ENCODE measurements at places on chromosomes 2 and 18.

GRCh38 chr18:36149514-36150289 lies 20.0 kb downstream of the ELP2 start:
- no peak for DNase-seq

DNA sequence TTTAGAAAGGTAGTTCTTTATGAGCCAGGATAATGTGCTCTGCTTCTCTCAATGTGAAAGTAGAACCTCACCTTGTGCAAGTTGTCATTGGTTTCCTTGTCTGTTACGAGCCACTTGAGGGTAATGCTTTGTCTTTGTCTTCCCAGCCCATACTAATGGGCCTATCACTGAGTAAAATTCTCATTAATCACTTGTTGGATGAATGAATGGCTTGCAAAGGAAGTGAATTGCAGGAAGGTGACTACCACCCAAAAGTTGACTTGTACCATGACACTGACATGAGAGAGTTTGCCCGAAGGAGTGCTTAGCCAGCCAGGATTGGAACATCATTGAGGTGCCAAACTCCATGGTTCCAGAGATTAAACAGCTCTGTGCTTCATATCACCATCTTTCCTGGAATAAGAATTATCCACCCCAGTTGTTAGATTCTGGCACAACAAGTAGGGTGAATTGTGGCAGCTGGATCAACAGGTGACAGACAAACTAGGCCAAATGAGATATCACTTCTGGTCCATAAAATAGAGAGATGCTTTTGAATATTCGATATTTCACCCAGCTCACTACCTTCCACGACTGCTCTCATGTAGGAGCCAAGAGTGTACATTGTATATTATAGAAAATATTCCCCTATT lies 20.5 kb upstream of the CD28 start:
- no peak for DNase-seq

DNA sequence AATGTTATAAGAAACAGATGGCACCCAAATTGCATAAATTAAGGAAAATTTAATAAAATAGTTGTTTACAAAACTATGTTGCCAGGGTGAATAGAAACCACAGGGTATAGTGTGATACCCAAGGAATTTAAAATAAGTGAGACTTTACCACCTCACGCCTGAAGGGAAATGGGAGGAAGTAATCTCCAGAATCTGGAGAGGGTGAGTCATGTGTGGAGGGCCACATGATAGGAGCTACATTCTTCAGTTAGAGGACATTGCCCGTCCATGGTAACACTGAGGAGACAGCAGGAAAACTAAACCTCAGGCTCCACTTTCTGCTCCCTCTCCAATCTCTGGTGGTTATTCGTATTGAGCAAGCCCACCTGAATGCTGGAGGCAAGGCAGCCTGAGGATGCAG lies 97.2 kb upstream of the NXPH2 start:
- DNase-seq = no peak

DNA sequence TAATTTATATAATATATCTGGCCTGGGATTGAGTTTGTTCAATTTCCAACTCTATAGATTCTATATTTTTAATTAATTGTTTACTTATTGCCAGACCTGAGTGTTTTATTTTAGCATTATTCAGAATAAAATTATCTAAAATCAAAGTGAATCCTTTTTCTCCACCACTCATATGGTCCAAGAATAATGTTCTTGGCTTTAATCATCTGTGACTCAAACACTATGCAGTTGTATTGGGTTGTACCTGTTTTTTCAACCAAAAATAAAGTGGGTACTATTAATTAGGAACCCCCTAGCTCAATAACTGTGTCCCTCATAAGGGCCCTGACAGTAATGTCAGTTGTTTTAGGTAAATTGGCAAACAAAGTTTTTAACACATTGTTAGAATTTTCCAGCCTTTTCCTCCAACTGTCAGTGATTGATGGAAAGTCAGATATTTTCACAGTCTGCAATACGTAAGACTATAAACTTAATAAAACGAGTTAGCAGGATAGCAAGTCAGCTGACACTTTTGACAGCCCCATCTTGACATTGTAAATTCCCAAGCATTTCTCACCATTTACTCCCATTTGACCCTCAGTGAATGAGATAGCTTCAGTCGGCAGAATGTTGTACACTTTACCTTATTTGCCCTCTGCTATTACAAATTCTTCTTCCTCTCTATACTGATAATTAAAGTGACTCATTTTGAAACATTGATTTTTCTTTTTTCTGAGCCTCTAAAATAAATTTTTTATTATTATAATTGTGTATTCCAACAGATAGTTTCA lies 587.4 kb downstream of the METTL4 start:
- no peak for DNase-seq

- no peak for DNase-seq
Observed at GRCh38 chr18:58576638-58577251, 52.1 kb downstream of the ALPK2 start.

DNA sequence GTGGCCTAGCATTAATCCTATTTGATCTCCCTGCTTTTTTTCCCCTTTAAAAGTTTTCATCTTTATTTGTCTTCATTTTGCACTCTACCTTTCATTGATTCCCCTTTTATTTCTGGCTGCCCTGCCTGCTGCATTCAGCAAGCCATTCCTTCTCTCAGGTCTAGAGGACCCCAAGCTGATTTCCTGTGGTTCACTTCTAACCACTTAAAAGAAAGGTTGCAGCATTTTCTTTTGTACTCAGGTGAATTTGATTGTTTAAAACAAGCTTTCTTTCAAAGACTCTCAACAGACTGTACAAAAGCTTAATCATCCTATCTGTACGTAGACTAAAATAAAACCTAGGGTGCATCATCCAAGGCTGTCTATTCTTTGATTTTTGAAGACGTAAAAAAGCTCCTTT lies 160.3 kb downstream of the CSRNP3 start:
- DNase-seq = no peak

- DNase-seq = no peak
Observed at GRCh38 chr2:147810883-147811765, 33.7 kb upstream of the ACVR2A start.

GRCh38 chr2:156867201-156867600 lies 390.3 kb upstream of the GALNT5 start:
- DNase-seq = no peak

DNA sequence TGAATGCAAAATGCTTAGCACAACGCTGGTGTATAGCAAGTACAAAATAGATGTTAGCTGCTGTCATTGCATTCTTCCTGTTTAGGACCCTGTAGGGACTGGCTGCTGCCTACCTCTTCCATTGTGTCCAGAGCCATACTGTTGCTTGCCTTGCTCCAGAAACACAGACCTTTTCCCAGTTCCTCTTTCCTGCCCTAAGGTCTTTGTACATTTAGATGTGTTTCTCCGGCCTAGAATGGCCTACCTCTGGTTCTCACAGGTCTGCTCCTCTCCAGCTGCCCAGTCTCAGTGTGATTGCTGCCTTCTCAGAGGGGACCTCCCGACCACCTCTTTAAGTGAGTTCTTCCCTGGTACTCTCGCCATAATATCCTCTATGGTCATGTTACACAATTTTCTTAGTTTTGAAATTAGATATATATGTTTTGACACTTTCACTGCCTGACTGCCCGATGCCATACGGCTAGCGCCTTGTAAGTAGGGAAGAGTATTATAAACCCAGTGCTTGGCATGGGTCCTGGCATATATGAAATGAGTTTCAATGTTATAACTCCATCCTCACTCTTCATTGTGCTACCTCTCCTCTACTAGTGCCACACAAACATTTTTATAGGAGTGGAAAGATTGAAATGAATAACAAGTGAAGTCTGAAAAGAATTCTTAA lies 48.3 kb downstream of the RFTN2 start:
- DNase-seq = no peak

DNA sequence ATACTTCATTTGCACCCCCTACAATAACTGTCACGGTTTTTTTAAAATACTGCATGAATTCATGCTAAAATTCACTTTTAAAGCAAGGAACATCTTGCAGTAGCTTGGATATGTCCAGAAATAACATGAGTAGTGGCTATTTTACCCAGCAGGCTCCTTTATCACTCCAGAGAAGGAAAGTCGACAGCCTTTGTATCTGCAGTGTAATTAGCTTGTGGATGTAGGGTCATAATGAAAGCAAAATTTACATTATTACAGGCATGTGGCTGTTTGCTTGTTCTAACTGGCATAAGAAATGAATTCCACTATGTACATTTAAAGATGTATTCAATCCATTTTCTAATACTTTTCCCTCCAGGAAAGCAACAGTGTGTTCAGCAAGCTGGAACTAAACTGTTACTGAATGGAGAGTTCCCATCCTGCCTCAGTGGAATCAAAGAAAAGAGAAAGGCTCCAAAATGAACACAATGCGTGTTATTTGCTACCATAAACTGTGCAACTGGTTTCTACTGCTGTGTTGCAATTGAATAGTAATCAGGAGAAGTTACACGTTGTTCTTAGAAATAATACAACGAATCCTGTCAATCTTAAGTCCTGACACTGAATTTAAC lies 321.2 kb upstream of the VRK2 start:
- no peak for DNase-seq

- no peak for DNase-seq
Observed at GRCh38 chr2:26692897-26693849, 651 bp downstream of the KCNK3 start.

- DNase-seq = no peak
Observed at GRCh38 chr2:215567504-215567903, 131.6 kb upstream of the FN1 start.

GRCh38 chr18:11741505-11742145 lies 52.6 kb downstream of the GNAL start:
- DNase-seq = peak; percentile 58

DNA sequence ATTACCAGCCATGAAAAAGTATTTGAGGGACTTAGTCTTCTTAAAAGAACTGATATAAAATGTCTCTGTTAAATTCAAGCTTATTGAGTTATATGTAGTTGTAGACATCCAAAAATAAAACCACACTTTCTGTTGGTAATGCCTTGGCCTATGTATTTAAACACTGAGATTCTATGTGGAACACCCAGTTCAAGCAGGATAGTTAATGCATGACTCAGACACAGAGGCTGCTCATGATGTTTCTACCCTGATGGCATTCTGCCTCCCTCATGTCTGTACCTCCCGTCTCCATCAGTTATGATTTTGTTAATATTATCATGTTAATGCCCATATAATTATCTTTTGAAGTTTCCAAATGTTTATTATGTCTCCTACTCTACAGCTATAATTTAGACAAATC lies 164.5 kb downstream of the XIRP2 start:
- no peak for DNase-seq

GRCh38 chr2:96207073-96207773 lies 1.4 kb downstream of the STARD7 start:
- peak; percentile 4 for DNase-seq

DNA sequence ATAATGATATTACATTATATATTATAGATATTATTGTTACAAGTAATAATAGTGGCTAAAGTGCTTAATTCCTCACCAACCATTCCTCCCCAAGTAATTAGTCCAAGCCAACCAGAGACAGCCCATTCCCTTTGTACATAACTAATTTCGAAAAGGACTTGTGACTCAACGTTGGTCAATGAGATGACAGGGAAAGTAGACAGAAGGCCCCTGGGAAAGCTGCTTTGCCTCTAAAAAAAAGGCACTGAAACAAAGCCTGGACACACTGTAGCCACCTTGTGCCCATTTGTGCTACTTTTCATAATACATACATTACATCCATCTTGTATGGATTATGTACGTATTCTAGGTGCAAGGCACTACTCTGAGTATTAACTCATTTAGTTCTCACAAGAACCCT lies 28.8 kb downstream of the COLEC12 start:
- DNase-seq = no peak

DNA sequence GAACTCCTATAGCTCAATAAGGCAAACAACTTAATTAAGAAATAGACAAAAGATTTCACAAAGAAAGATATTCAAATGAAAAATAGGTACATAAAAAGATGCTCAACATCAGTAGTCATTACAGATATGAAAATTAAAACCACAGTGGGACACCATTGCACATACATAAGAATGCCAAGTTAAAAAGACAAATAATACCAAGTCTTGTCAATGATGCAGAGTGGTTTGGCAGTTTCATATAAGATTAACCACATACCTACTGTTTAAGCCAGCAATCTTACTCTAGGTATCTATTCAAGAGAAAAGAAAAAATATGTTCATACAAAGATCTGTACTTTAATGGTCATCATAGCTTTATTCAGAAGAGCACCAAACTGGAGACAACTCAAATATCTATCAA lies 63.5 kb upstream of the GLS start:
- DNase-seq = no peak

DNA sequence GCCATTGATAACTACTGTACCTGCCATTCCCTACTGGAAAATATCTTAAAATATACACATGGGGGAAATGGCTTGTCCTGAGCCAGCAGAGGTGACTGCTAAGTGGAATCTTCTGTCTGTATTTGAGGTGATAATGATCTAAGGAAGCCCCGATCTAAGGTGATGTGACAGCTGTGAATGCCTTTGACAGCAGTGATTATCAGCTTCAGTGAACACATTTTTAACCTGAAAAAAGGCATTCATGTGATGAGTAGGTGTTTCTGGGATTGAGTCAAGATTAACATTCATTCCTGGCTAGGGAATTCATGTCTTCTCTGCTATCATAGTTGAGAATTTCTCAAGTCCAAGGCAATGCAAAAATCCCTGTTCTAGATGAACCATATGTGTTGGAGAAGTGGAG lies 9.1 kb upstream of the MAPRE2 start:
- no peak for DNase-seq
